ENCODE measurements at places on chromosomes 12 and 14. TPM values are rescaled to one million over a fixed set of nuclear protein-coding genes. Genes with fewer than 3 reads are reported as not detected.

WNT5B gene
- 0.33 TPM for polyA plus RNA-seq

SLC5A8 gene
- not detected for polyA plus RNA-seq

PRKD1 gene
- 1.0 TPM for polyA plus RNA-seq

INSM2 gene
- not detected for polyA plus RNA-seq

All from IgD-negative memory B cell (primary cell).